Forelimb muscle (tissue), 1 donor: ENCODE measurements at places on chromosomes 2 and 18.

DNA sequence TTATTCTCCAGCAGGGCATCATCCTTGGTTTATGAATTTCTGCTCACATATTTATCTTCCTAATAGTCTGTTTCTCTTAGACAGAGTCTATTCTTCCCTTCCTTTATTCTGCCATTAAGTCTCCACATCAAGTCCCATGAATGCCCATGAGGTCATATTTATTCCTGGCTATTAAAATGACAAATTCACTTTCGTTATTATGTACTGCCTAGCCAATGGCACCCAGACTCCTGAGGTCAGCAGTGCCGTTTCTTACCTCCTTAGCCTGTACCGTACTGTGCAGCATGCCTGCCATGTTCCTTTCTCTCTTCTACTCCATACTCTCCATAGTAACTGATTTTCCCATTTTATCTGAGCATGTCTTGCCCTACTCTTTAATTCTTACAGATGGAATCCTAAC is 82.3 kb upstream of the SPTBN1 start:
- DNase-seq, result no peak

GRCh38 chr2:234843411-234843810 is 108.4 kb upstream of the SH3BP4 start:
- DNase-seq, result no peak

DNA sequence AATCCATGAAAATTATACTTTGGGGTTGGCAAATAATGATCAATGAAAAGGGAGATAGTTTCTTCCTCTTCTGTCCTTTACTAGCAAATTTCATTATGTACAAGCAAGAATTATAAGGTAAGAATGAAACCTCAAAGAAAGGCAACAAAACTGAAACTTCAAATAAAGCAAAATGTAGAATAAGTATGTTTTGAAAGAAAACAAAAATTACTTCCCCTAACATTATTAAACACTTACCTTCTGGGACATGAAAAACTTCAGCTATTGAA is 29.4 kb downstream of the THADA start:
- DNase-seq, result no peak

DNA sequence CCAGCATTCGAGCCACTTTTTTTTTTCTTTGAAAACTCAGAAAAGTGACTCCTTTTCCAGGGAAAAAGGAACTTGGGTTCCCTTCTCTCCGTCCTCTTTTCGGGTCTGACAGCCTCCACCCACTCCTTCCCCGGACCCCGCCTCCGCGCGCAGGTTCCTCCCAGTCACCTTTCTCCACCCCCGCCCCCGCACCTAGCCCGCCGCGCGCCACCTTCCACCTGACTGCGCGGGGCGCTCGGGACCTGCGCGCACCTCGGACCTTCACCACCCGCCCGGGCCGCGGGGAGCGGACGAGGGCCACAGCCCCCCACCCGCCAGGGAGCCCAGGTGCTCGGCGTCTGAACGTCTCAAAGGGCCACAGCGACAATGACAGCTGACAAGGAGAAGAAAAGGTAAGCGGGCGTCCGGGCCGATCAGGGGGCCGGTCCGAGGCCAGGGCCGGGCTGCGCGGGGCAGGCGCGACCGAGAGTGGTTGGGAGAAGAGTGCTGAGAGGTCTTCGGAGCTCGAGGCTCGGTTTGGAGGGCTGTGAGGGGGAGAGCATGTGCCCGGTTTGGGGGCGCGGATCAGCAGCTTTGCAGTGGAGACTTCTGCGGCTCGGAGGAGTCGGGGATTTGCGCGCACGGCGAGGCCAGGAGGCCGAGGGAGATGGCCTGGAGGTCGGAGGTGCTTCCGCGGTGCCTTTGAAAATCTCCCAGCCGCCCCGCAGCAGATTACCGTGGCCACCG is 502 bp downstream of the EPAS1 start:
- DNase-seq, result no peak

DNA sequence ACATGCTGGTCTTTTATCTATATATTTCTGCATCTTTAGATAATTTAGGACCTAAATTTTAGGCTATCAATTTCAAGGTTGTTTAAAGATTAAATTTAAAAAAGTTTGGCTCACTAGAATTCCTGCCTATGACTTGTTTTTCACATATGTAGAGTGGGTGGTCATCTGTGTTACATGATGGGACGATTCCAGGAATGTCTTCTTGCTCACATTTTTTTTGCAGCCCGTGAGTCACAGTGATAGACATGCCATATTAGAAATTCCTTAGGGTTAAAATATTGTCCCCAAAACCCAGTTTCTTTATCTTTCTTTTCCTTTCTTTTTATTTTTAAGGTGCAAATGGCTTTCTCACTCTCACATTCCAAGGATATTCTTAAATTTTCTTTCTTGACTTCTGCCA is 652.0 kb downstream of the PLCL1 start:
- DNase-seq, result no peak

- DNase-seq, result no peak
These were observed 25.7 kb downstream of the NPPC start for GRCh38 chr2:231900486-231900942.

GRCh38 chr2:231717281-231718171 is 9.2 kb downstream of the PTMA start:
- DNase-seq, result no peak

DNA sequence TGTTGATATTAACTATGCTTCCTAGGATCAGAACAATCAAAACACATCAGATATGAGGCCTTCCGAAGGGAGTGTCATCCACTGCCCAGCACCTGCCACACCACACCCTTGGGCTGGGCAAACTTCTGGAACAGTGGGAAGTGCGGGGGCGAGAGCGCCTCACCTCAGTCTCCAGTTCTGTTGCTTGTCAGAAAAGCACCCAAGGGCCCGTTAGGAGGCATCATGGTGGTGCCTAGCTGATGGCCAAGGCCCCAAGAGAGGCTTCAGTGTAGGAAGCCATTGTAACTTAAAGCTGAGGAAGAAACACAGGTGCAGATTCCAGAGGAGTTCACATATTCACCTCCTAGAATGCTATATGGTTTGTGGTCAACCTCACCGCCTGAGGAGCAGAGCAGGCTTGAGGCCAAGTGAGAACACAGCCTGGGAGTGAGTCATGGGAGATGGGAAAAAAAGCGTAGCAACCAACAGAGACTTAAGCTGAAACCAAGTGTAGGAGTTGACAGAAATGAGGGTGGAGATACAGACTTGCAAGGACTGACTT is 85.1 kb upstream of the ATL2 start:
- DNase-seq, result no peak

GRCh38 chr2:200863782-200864175 is 679 bp downstream of the CLK1 start:
- no peak for DNase-seq

DNA sequence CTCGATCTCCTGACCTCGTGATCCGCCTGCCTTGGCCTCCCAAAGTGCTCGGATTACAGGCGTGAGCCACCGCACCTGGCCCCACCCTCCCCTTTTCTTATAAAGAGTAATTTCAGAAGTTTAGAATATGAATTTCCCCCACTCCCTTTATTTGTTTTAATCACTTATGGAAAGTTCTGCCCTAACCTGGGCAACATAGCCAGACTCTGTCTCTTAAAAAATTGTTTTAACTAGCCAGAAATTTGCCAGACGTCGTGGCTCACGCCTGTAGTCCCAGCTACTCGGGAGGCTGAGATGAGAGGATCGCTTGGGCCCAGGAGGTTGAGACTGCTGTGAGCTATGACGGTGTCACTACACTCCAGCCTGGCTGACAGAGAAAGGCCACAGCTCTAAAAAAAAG is 7.7 kb upstream of the NBAS start:
- DNase-seq, result no peak

GRCh38 chr2:23757686-23758433 is 169.1 kb downstream of the ATAD2B start:
- DNase-seq, result no peak

DNA sequence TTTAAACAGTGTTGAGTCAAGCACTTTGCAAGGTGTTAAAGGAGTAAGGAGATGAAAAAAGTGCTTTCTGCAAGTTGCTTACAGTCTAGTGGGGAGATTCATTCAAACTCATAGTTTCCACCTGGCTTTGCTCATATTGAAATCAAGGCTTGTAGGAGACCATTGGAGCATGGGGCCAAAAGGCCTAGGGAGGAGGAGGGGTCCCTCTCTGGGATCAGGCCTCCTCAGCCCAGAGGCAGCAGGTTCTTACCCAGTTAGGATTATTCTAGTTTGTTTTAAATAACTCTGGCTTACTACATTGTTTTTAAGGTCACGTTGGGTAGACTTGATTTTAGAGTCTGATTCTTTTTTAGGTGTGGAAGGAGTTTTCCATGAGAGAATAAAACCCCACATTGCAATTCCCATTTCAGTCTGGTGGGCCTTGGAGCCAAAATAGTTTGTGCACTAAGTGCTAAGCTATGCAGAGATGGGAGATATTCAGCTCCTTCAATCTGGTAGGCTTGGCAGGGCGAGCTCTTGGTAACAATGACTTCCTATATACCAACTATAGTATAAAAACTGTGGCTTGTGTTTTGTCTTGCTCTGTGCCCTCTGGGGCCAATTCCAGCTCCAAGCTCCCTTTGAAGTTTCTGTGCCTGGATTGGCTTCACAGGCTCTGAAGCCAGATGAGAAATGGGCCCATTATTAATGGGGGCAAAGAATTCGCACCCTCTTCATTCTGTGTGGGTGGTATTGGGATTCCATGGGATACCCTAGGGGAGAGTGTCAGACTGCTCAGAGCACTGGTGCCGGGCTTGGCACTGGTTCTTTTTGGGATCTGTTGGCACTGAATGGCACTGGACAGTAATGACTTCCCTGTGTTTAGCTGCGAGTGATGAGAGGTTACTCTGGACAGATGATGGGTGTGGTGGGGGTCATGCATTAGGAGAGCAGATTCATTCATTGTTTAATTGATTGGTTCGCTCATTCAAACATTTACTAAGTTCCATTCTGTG is 301.1 kb downstream of the MYCN start:
- no peak for DNase-seq

- no peak for DNase-seq
These were observed 33.4 kb downstream of the MYCN start for GRCh38 chr2:15973481-15974401.

DNA sequence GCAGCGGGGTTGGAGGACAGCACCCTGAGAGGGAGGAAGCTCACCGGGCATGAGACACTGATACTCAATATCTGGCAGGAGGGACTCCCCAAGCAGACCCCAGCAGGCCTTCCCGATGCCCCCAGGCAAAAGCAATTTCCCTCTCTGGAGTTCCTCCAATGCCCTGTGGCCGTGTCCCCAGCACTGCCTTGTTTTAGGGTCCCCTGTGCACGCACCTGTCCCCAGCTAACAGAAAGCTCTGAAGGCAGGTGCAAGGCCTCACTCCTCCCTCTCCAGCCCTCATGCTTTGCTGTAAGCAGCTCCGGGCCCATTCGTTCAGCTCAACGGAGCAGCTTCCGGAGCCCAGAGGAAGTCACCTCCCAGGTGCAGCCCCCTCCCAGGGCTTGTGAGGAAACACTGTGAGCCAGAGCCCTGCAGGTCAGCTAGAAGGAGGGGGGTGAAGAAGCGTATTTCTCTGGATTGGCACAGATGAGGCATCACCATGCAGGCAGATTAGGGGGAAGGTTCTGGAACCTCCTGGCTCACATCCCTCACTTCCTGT is 50.3 kb upstream of the ID2 start:
- DNase-seq, result no peak

GRCh38 chr2:174522553-174522952 is 35.7 kb upstream of the GPR155 start:
- DNase-seq, result no peak

DNA sequence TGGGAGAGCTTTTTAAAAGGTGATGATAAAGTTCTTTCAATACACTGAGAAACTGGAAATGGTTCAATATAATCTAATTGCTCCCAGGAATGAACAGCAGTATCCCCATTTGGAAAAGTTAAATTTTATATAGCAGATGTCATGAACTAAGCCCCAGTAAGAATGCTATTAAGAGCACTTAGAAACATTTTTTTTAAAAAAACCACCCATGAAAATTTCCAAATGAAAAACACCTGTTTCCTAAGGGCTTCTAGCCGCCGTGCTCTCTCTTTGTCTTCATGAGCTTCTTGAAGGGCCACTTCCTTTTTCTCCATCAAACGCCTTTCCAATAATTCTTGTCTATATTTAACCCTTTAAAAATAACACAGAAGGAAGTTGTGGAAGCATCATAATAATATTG is 77.0 kb downstream of the UPP2 start:
- DNase-seq, result no peak

GRCh38 chr2:223365158-223365679 is 236.9 kb downstream of the SCG2 start:
- no peak for DNase-seq

- DNase-seq, result no peak
These were observed 24.8 kb downstream of the CYTIP start for GRCh38 chr2:157419031-157419575.

DNA sequence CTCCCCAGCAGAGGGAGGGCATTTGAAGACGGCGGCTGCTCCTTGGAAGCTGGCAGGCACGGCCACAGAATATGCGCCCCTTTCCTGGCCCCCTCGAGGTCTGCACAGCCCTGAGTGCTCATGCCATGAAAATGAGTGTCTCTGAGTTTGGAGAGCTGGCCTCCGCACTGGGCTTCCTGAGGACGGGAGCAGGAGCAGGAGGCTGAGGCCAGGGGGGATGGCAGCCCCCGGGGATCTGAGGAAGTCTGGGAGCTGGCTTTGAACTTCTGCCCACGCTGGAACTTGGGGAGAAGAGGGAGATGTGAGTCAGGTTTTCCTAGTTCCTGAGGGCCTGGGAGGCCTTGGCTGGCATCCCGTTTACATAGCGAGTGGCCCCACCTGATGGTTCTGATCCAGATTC is 47.0 kb downstream of the RRM2 start:
- DNase-seq, result no peak

DNA sequence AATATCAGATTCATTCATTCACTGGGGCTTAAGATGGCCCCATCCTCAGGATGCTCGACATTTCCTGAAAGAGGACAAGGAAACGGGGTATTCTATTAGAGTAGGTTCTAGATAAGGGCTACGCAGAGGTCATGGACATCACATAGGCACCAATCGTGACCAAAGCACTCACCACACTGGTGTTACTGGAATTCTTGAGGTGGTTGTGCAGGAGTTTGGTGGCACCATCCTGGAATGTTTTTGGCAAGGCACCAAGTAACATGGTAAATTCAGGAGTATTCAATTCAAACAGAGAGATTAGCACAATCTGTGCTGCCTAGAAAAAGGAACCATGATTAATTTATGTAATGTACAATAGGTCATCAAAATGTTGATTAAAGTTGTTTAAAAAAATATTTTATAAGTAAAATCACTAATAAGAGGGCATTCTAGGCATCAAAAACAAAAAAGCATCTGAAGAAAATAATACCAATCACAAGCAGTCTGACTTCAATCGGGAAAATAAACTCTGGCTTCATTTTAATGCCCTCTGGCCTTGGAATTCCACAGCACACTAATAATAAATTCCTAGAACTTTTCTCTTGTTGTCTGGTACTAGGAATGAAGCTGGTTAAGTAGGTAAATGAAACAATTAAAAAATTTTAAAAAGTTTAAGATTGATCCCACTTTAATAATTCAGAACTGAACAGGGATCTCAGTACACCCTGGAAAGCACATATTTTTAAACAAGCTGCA is 102.8 kb upstream of the TFCP2L1 start:
- DNase-seq, result no peak

- DNase-seq, result no peak
These were observed 90.2 kb downstream of the CCBE1 start for GRCh38 chr18:59607078-59607379.

DNA sequence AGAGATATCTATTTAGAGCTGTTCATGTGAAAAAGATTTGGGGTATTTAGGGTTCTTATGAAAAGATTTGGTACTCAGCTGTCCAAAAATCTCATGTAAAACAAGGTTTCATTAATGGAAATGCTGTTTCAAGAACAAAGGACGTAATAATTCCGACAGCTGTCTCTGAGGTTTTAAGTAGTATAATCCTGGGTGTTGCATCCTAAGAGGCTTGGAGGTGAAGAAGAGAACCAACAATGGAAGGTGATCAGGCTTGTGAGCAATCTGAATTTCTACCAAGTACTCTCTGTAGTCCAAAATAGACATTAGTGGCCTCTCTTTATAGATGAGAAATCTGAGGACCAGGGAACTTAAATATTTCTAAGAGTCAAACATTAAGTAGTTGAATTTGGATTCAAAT is 205.1 kb downstream of the BABAM2 start:
- DNase-seq, result no peak
